ENCODE measurements at places on chromosomes 3 and 15.

GRCh38 chr3:186511245-186511644, 32.9 kb downstream of the CRYGS start:
- no peak for DNase-seq

DNA sequence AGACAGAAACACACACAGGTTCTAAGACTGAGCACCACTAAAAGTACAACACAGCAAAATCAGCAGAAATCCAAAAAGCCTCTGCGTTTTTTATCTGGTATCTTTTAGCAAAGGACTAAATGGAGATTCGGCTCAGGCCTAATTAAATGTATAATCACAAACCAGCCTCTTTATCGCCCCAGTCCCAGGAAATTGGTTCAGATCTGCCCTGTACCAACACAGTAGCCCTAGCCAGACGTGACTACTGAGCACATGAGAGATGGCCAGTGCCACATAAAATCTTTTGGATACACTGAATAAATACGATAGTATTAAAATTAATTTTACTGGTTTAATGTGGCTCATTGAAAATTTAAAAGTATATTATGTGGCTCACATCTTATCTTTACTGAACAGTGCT, 19.7 kb downstream of the TBC1D2B start:
- DNase-seq, result no peak

GRCh38 chr15:53535886-53536285, 223.6 kb downstream of the WDR72 start:
- DNase-seq, result no peak

GRCh38 chr15:64267331-64267973, 88.5 kb downstream of the CSNK1G1 start:
- no peak for DNase-seq

DNA sequence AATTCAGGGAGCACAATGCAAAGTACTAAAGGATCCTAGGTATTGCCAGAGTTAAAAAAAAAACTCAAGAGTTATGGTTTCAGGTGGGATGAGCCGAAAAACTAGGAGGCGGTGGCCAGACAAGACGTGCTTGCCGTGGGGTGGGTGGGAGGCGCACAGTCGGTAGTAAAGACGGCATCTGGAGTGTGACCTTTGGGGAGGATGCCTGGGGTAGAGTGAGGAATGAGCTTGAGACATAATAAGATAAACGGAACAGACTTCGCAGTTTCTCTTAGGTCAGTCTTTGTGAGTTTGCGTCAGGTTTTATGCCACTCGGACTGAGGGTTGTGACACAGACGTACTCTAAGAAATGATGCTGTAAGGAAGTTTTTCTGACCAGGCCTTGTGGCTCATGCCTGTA, 139.6 kb downstream of the LRRK1 start:
- DNase-seq, result no peak

GRCh38 chr3:169769287-169770181, at the start of gene ACTRT3:
ACTRT3 (minus strand) TSS chr3:169769561; CDS start chr3:169769520, 41 bp downstream.
- DNase-seq, result peak; percentile 84

Measured in choroid plexus epithelial cell (primary cell).